D721Med (cell line): ENCODE measurements at places on chromosomes 2 and 18.

DNA sequence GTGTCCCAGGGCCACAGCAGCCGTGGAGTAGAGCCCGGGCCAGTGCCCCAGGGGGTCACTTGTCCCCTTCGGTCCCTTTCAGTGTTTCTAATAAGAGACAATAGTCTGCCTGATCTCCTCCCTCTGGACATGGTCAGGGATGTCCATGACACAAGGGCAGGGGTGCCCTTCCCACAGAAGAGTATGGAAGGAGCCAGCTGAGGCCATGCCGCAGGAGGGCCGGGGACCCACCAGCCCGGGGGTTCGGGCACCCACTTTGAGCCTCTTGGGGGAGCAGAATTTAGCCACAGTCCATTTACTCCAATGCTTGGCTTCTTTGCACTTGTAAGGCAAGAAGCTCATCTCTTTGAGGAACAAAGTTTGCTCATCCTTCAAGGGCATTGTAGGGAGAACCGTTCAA is 88.7 kb upstream of the ATG16L1 start:
- DNase-seq = no peak

DNA sequence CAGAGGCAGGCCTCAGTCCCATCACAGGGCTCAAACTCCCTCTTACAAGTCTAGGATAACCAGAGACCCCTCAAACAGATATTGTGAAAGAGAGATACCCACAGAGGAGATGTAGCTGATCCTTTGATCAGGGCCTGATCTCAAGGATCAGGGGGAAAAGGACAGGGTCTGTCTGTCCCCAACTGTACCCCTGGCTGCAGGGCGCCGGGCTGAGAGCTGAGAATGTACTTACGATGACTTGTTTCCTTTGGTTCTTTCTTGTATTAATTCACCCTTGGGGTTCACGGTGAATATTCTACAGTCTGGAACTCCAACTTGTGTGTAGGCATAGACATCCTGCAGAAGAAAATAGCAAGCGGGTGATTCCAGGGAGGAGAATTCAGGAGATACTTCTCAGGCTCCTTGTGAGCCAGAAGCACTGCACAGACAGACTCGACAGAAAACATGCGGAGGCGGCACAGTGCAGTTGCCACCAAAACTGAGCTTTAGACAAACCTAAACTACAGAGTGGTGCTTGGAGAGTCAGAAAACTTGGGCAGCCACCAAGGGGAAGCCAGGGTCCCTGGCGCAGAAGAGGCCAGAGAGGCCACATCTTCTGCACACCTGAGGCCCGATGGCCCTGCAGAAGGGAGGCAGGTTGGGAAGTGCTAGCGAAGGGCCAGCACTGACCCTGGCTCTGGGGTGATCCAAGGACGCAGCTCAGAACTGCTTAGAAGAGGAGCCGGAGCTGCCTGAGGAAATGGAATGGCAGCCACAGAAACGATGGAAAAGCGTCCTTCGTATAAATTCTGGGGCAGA is 73.9 kb downstream of the EMILIN2 start:
- no peak for DNase-seq

DNA sequence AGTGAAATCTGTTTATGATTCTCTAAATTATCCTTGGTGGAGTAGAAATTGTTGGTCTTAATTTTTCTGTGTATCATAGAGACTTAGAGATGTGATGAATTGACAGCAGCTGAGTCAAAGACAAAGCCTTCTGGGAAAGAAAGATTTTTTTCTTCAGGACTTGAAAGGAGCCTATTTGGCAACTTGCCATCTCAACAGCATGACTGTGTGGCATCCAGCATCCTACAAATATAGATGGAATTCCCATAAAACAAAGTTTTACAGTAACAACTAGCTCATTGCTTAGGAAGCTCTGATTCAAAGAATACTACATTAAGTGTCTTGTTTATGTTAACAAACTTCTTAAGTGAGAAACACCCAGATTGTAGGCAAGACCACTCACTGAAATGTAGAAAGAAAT is 79.2 kb upstream of the SETBP1 start:
- no peak for DNase-seq

DNA sequence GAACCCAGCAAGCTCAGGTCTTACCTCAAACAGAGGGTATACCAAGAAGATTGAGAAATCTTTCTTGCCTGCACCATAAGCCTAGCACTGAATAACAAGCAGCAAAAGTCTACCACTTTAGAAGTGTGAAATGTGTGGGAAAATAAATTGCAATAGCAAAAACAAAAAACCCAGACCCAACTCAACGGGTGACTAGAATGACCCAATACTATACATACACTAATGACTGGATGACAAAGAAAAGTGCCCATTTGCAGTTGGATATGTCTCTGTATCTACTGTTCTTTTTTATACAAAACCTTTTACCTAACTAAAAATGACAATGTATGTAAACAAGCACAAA is 950.6 kb downstream of the TRIB2 start:
- DNase-seq = no peak

DNA sequence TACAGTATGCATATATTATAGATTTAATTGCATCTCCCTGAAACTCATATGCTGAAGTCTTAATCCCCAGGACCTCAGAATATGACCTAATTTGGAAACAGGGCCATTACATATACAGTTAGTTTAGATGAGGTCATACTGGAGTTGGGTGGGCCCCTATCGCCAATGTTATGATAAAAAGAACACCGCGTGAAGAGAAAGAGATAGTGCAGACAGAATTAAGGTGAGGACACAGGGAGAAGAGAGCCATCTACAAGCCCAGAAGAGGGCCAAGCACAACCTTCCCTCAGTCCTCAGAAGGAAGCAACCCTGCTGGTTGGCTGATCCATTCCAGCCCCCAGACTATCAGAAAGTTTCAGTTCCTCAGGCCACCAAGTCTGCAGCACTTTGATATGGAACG is 311.9 kb upstream of the RAB6C start:
- no peak for DNase-seq

DNA sequence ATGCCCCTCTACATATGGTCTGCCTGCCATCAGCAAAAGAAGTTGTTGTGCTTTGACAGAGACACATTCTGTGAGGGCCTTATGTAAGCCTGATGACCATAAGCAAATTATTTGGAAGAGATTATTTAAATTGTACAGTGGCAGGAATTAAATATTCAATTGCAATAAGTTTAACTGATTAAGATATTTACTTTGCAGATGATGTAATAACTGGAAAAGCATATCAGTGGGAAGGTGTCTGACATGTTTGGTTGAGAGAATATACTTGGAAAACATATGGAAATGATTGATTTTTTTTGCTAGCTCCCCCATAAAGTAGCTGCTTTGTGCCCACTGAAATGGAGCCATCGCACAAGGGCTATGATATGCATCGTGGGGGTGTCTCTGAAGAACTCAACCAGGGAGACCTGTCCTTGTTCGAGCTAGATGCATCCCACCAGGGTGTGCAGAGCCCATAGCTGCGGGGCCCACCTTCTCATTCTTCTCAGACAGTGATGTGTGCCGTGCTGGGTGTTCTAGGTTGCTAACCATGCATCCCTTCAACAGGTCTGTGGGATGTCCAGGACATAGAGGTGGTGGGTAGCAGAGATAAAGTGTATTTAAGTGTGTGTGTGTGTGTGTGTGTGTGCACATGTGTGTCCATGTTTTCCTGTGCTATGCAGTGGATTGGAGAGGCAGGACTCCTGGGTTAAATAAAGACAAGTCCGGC is 90.4 kb upstream of the PARD3B start:
- no peak for DNase-seq

GRCh38 chr2:177165061-177165583 is 47.5 kb upstream of the HNRNPA3 start:
- DNase-seq = no peak

- no peak for DNase-seq
These were observed 108.6 kb upstream of the CCDC150 start for GRCh38 chr2:196530910-196531309.

- no peak for DNase-seq
These were observed 120.8 kb upstream of the STK17B start for GRCh38 chr2:196291873-196292800.

- no peak for DNase-seq
These were observed 13.7 kb downstream of the HES6 start for GRCh38 chr2:238225911-238226697.

DNA sequence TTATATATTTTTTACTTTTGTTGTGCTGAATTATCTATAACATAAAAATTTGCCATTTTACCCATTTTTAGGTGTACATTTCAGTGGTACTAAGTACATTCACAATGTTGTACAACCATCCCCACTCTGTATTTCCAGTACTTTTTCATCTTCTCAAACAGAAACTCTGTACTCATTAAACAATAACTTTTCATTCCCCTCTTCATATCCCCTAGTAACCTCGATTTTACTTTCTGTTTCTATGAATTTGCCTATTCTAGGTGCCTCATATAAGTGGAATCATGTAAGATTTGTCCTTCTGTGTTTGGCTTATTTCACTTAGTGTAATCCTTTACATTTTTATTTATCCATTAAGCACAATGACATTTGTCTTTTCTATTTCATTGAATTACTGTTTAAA is 51.3 kb downstream of the GTF2A1L start:
- DNase-seq = no peak

DNA sequence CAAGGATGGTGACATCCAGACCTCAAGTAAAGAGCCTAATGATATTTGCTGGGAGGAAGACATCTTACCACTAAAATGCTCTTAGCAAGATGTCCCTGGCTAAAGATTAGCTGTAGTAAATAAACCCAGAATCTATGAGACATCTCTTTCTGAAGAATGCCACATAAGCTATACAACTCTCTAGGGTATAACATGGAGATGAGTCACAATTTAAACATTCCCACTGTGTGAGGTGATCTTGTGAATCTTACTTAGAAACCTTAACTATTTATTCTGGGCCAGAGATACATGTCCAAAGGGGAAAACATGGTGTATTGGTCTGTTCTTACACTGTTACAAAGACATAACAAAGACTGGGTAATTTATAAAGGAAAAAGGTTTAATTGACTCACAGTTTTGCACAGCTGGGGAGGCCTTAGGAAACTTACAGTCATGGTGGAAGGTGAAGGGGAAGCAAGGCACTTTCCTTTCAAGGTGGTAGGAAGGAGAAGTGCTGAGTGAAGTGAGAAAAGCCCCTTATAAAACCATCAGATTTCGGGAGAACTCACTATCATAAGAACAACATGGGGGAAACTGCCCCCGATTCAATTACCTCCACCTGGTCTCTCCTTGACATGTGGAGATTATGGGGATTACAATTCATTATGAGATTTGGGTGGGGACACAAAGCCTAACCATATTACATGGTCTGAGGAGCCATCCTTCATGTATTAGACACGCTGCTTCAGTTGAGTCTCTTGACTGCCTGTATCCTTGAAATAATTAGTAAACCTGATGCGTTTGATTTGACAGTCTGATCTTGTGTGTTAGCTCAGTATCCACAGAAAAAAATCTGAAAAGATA is 17.1 kb downstream of the KRCC1 start:
- DNase-seq = no peak

DNA sequence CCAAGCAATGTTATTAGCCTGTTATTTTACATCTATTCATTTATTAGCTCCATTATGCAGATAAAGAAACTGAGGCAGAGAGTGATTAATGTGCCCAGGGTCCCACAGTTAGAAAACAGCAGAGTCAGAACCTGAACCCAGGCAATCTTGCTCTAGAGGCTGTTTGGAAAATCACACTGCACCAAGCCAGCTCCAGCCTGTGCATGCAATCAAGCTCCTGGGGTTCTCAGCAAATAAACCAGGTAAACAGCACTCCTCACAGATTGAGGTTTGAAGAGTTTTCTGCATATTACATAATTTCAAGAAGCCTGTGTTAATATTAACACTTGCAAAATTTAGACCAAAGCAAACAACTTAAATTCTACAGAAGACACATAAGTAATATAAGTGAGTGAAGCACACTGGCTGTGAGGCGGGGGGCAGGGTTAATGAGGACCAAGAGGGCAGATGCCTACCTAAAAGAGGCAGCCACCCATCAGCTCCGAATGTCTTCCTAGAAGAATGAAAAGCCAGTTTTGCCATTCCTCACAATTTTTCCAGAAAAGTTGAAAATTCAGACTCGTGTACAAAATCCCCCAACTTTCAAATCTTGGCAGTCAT is 35.4 kb downstream of the CACNB4 start:
- DNase-seq = no peak

DNA sequence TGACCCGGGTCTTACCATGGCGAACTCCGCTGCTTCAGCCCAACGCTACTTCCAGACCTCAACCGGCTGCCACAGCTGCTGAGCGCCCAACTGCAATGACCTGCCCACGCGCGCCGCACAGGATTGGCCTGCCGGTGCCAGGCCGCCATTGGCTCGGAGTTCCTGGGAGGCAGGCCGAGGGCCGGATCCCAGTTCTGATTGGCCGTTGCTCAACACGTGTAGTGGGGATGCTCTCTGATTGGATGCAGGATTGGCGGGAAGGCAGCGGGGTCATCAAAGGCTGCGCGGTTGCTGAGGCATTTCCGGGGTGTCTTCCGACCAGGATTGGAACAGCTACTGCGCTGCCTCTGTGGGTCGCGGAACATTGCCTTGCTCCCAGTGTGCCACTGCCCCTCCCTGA is at the start of gene TUBA3E:
Gene TUBA3E, minus strand, starts transcription at position 97 of the 400 bp plus-strand sequence. Its CDS starts 79 bp downstream, at position 18.
- DNase-seq = no peak

- DNase-seq = no peak
These were observed 1.3 kb upstream of the SMAD2 start for GRCh38 chr18:47931718-47932103.

DNA sequence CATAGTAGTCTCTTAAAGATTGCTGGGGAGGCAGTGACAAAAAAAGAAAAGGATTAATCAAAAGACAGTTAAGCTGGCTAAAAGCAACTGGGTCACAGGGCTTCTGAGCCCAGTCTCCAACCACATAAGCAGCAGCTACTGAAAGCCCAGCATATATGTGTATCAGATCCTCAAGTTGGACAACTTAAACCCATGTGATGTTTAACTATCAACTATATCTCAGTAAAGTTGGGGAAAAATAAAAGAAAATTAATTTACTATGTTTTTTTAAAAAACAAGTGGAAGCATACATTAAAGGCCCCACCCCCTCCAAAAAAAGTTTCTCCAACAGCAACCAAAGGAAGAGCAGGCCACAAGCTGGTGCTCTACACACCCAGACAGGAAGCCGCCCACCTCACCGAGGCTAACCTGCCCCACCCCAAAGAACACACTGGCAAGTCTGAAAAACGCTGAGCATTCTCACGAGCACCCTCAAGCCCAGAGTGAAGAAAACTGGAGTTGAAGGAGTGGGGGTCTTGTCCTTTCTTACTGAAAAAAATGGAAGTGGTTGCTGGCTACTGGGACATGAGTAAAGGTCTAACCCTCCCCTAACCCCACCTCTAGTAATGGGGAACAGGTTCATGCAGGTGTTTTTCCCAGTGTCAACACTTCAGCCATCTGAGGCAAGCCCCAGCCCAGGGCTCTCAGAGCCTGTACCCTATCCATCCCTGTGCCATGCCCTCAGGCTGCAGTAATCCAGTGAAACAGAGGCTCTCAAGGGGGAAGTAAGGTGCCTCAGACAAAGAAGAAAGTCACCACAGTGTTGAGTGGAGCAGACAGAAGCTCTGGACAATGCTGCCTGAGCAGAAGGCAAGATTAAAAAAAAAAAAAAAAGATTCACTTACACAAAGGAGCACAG is 106.3 kb downstream of the GYPC start:
- no peak for DNase-seq

- DNase-seq = no peak
These were observed 580.1 kb downstream of the ZEB2 start for GRCh38 chr2:143939626-143940330.
